ENCODE measurements at places on chromosomes 4 and X.
A peak's percentile ranks its signal among the peaks of the same experiment; 100 is the strongest.

GRCh38 chr4:15690020-15690809 lies 8.6 kb downstream of the FAM200B start:
- peak; percentile 98 for DNase-seq

DNA sequence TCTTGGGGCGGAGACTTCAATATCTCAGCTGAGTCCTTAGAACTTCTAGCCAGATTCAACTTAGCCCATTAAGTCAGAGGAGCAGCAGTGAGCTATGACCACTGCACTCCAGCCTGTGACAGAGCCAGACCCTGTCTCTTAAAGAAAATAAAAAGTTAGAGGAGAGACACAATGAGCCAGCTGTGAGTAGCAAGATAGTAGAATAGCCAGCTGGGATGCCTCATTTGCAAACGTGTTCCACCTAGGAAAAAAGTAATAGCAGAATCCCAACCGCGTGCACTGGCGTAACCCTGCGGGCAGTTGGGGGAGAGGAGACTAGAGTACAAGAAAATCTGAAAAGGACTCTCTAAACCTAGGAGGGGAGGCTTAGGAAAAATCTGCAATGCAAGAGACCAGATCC lies 133.2 kb upstream of the ANXA3 start:
- no peak for DNase-seq

DNA sequence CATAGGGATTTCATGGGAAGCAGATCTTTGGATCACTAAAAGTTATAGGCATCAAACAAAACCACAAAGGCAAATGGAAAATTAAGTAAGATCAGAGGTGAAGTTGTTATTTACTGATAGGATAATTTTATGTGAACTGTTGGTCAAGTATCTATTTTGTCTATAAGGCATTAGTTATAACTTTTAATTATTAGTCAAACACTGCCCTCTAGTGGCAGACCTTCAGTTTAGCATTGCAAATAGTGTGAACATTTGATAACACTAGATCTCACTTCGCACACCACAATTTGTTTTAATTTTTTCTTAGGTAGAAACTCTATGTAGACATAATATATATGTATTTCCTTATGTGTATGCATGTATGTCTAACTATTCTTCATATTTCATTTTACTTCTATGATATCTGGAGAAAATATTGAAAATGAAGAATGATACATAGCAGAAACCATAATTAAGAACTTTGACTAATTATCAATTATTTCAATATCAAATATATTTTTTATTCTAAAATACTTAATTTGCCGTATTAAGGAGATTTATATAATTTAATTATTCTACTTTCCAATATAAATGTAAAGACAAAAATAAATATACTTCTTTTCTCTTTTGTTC lies 214.5 kb upstream of the TACR3 start:
- peak; percentile 26 for DNase-seq

DNA sequence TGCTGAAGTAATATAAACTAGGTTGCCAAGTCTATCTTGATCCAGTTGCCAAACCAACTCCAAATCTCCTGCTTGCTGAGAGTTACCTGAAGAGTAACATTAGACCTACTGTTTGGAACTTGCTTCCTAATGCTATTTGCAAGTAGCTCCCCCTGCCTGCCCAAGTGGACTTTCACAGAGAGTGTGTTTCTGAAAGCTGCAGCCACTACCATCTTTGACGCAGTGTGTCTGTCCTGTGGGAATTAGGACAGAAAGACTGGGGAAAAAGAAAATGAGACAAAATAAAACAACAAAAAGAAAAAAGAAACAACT lies 195.0 kb upstream of the HS3ST1 start:
- DNase-seq: no peak

DNA sequence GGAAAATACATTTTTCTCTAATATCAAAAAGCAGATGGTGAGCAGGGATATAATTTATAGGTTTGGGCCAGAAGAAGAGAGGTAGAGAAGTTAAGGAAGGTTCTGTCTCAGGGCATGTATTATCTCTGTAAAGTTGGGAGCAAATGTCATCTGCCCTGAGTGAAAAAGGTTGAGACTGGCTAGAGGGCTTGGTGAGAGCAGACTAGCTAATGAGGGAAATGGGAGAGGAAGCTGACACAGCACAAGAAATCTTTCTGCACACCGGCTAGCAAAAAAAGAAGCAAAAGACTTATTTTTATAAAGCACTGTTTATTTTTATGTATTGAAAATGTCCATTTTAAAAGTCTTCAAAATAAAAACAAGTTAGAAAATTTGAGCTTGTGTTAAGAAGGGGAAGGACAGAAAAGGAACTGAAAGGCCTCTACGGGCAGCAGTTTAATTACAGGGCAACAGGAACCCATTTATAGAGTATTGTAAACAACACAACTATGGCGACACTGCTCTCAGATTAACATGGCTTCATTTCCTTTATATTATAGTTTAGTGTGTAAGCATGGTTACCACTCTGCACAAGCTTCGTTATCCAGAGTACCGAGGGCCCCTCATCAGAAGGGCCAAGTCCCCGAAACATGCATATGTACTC lies 17.4 kb downstream of the CD40LG start:
- DNase-seq: no peak

DNA sequence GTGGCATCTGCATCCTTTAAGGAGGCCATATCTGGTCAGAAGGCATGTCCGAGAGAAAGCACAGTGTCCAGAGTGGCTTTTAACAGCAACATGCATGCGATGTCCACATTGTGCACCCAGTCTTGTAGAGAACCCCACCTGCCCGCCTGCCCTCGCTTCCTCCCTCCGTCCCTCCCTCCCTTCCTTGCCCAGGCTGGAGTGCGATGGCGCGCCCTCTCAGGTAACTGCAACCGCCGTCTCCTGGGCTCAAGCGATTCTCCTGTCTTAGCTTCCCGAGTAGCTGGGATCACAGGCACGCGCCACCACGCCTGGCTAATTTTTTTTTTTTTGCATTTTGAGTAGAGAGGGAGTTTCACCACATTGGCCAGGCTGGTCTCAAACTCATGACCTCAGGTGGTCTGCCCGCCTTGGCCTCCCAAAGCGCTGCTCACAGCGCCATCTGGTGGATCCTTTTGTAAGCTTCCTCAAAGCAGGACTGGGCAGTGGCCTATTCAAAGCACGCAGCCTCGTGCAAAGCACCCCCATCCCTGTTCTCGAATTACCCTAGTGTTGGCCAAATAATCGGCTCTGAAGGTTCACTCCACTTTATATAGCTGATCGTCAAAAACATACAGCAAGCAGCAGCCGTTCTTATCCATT lies 15.0 kb downstream of the BRCC3 start:
- DNase-seq: peak; percentile 31

DNA sequence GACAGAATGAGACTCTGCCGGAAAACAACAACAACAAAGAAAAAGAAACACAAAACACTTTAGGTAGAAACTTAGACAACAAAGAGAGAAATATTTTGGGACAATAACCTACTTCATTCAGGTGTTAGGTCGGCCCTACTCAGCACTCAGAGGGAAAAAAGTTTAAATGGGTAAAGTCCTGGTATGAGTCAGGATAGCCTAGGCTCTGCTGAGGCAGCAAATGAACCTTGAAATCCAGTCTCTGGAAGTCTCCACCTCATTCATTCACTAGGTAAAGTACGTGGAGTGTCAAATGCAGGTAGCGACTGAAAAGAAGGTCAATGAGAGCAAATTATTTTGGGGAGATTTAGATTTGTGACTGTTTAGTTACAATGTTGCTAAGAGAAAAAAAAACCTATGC lies 127.4 kb downstream of the FHDC1 start:
- DNase-seq: no peak

DNA sequence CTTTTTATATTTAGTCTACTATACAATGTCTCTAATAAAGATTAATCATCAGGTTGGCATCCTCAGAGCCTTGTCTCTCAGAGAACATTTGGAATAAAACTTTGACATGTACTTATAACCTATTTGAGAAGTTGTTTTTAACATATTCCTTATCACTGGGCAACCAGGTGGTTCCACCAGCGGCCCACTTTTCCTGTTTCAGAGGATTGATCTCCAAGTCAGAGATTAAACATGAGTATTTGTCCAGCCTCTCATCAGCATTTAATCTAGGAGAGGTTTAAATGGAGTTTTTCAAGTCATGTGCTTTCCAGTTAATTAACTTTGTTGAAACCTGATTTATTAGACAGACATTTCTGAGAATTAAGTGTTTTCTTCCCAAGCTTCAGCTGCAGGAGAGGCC lies 345.5 kb downstream of the GRXCR1 start:
- DNase-seq: no peak

DNA sequence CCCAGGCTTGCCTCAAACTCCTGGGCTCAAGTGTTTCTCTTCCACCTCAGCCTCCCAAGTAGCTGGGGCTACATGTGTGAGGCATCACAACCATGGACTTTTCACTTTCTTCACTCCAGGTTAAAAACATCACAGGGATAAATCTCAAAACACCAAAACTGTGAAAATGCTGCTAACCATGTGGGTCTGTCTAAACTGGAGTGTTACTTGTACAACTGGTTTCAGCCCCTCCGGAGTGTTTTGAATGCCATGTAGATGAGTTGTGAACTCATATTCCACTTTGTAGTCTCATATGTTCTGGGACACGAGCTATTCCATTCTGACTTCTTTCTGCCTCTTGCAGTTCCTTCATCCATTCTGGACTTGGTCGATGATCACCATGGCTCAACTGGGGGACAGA lies 43.0 kb downstream of the PDGFRA start:
- DNase-seq: no peak

DNA sequence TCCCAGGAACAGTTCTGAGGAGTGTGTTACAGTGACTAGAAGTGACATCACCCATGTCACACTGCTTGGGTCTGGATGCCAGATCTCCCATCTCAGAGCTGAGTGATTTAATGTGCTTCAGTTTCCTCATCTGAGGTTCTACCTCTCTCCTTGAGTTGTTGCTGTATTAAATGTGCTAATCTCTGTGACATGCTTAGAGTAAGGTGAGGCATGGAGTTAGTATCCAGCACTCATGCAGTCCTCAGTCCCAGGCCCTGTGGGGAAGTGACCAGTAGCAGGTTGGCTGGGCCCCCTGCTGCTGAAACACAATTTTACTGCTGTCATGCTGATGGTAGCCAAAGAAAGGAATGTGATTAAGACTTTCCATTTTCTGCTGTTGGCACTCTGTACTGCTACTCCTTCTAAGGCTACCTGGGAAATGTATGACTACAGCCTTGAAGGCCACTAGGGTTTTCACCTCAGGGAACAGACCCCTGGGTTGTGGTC lies 639.6 kb downstream of the MID1IP1 start:
- no peak for DNase-seq
